Activated T-helper 17 cell treated with anti-CD3 and anti-CD28 coated beads, Interleukin-2, amount 50 U/mL, for 72 hours (primary cell): ENCODE measurements at places on chromosomes 2 and 18. TPM values are rescaled to one million over a fixed set of nuclear protein-coding genes. Genes with fewer than 3 reads are reported as not detected.
A peak's percentile ranks its signal among the peaks of the same experiment; 100 is the strongest.

UGT1A8 gene
- 0.42 TPM for total RNA-seq

ASTL gene
- 6.9 TPM for total RNA-seq

- no peak for ATAC-seq
Observed at GRCh38 chr2:50748671-50749070, 283.3 kb downstream of the NRXN1 start.

DNA sequence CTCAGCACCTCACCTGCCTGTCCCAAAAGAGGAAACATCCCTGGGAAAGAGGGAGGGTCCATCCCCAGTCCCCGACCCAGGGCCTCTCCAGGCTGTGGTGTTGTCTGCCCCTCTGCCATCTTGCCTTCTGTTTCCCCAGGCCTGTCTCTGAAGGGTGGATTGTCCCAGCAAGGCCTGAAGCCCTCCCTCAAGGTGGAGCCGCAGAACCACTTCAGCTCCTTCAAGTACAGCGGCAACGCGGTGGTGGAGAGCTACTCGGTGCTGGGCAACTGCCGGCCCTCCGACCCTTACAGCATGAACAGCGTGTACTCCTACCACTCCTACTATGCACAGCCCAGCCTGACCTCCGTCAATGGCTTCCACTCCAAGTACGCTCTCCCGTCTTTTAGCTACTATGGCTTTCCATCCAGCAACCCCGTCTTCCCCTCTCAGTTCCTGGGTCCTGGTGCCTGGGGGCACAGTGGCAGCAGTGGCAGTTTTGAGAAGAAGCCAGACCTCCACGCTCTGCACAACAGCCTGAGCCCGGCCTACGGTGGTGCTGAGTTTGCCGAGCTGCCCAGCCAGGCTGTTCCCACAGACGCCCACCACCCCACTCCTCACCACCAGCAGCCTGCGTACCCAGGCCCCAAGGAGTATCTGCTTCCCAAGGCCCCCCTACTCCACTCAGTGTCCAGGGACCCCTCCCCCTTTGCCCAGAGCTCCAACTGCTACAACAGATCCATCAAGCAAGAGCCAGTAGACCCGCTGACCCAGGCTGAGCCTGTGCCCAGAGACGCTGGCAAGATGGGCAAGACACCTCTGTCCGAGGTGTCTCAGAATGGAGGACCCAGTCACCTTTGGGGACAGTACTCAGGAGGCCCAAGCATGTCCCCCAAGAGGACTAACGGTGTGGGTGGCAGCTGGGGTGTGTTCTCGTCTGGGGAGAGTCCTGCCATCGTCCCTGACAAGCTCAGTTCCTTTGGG, 47.2 kb downstream of the BOLA3 start:
- ATAC-seq, result peak; percentile 14

BIRC6 gene
- total RNA-seq, result 117 TPM

- no peak for ATAC-seq
Observed at GRCh38 chr2:143934626-143935481, 585.1 kb downstream of the ZEB2 start.

ZNF396 gene
- 0.37 TPM for total RNA-seq

CCDC74B gene
- 4.4 TPM for total RNA-seq

GRCh38 chr2:109342256-109342850, 213.3 kb downstream of the SH3RF3 start:
- ATAC-seq, result no peak

GRCh38 chr2:203690441-203691047, 15.9 kb upstream of the CD28 start:
- no peak for ATAC-seq

GRCh38 chr2:177767768-177768167, 304.8 kb downstream of the PDE11A start:
- no peak for ATAC-seq

MPV17 gene
- total RNA-seq, result 77.2 TPM

DNA sequence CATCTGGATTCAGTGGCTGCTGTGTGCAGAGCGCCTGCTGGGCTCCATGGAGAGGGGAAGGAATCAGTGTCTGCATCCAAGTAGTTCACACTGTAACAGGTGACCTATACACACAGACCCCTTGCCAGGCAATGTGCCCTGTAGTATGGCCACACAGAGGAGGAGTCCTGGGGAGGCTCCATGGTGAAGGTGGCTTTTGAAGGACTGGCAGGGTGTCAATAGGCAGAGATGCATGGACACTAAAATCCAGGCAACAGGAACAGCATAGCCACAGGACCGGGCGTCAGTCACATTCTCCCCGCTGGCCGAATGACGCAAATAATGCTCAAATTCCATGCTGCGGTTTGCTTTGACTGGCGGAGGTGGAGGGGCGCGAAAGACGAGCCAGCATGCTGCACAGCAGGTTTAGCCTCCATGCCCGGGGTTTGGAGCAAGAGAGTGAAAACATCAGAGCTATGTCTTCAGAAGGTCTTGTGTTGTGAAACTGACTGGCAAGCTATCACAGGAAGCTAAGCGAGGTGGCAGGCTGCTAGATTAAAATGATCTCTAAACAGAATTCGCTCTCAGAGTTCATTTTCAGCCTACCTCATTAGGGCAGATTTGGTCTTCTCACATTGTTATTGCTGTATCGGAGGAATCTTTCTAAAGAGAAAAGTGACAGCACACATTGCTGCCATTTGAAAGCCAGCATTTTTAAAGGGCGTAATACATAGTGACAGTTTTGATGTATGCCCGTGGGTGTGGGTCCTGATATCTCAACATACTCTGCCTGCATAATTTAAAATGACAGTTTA, 1.2 kb upstream of the CHMP1B start:
- ATAC-seq, result peak; percentile 23

ESPNL gene
- total RNA-seq, result 0.39 TPM

DNA sequence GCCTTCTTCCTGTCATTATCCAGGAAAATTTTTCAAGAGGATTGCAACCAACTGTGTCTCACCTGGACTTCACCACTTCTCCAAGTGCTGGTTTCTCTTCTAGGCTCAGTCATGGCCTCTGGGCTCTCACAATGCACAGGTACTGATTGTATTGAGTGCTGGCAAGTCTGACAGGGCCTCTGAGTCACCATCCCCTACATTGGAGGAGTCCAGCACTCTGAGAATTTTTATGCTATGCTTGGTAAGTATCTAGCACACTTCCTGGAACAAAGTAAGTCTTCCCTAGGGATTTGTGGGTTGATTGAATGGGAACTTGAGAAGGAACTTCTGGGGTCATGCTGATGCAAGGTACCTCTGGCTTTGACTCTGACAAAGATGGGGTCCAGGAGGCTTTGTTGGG, 147.2 kb upstream of the CELF4 start:
- ATAC-seq, result no peak

DNA sequence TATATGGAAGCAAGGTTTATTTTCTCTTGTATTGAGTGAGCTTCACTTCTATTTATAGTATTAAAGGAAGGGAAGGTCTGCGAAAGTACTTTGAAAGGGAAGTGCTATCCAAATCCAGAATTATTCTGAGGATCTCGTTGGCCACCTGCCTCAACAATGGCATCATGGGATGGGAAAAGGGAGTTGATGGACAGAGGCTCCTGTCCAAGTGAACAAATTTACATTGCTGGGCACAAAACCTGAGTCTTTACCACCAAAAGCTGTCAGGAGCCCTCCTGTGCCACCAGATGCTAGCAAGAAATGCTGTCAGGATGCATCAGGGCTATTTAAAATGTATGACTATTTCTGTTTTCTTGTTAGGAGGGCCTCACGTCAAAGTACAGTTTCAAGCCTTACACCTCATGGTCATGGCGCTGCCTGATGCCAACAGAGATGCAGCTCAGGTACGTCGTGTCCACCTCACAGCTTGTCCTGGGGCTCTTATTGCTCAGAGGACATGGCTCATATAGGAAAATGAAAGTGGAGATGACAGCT, 157.3 kb downstream of the ARHGAP28 start:
- no peak for ATAC-seq

DNA sequence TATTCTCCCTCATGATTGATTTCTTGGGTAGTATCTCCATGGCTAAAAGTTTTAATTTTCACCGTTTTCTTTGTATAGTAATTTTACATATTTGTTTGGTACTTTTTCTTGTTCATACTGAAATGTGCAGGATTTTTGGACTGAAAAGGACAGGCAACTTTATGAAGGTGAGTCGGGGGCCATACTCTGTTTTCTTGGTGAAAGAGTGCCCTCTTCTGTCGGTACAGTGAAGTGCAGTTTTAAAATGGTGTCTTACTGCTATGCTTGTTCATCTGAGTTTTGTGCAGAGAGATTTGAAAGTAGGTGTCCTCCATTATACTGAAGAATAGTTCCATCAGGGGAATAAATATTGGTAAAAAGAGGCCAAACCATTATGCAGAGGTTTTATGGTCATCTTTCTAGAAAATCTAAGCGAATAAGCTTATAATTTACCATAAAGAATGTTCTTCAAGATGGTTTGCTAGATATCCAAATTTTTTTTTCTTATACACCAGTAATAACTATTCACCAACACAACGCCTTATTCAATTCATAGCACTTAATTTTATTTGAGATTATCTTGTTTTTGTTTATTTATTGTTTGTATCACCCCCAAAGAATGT, 8.7 kb upstream of the SERPINB13 start:
- no peak for ATAC-seq

- no peak for ATAC-seq
Observed at GRCh38 chr2:21427606-21428005, 303.8 kb downstream of the TDRD15 start.

DNA sequence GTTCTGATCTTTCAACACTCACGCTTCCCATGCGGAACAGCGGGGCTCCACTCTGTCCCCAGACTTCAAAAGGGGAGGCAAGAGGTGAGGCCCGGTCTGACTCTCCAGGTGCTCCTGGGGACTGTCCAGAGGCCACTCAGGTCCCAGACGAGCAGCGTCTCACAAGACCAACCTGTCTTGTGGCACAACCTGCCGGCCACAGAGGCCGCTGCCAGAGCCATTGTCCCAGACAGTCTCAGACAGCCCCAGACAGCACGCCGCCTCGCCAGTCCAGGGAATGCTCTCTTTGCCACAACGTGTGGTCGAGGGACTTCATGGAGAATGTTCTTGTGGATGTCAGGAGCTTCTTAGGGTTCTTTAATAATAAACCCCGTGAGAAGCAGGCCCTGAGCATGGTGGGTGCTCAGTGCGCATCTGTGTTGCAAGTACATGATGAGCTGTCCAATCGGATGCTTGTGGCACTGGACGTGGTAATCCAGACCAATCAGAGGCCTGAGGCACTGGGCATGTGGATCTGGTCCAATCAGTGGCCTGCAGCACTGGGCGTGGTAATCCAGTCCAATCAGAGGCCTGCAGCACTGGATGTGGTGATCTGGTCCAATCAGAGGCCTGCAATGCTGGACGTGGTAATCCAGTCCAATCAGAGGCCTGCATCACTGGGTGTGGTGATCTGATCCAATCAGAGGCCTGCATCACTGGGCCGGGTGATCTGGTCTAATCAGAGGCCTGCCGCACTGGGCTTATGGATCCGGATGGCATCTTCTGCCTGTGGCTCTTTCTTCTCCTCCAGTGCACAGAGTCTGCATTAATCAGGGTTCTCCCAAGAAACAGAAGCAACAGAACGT, 76.4 kb downstream of the TMEM18 start:
- ATAC-seq, result no peak

DNA sequence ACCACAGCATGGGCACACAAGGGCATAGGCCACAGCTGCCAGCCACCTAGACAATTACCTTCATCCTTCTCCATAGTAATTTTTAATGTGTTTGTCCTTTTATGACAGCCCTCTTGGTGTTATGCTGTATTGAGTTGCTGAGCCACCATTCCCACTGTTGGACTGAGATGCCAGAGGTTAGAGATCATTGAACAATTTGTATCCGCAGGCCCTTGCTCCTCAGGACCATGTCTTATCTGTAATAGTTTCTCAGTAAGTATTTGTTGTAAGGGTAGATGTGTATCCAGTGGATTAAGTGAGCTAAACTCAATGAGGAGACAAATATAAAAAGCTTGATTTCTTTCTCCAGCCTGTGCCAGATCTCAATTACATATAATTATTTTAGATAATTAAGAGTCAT, 832.8 kb upstream of the ID2 start:
- ATAC-seq, result no peak

ALPP gene
- not detected for total RNA-seq

NEU2 gene
- total RNA-seq, result not detected

DNA sequence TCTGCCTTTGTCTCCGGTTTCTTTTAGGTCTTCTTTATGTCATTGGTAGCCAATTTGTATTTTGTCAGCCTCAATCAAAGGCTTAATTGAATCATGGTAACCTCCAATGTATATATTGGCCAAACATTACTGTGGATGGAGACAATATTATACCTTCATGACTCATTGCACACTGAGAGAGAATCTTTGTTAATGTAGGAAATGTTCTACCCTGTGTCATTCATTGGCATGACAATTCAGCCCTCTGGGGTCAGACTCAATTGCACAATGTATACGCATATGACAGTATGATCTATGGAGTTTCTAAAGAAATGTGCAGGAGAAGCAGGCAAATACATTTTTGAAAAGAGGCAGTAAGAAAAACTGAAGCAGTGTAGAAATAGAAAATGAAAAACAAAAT, 162.6 kb downstream of the PDE11A start:
- no peak for ATAC-seq

- ATAC-seq, result no peak
Observed at GRCh38 chr18:32802591-32803451, 30.0 kb upstream of the KLHL14 start.

GRCh38 chr2:216607277-216607560, 26.0 kb upstream of the IGFBP2 start:
- peak; percentile 17 for ATAC-seq

NCKAP5 gene
- total RNA-seq, result not detected

DNA sequence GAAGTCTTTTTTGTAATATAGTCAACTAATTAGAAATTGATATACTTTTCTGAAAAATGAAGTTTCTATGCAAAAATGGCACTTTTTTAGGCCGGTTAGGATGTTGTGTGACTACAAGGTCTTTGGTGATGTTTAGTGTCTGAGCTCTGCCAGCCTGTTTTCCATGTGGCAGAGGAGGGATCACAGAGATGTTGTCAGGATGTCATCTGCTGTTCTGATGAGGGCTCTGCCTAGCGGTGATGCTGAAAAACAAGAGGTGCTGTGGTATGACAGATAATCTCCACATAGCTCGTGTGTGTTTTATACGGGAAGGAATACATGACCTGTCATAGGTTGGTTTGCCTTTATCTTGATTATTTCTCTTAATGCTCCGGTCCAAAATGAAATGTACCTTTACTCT, 12.0 kb upstream of the IAH1 start:
- ATAC-seq, result no peak

DNA sequence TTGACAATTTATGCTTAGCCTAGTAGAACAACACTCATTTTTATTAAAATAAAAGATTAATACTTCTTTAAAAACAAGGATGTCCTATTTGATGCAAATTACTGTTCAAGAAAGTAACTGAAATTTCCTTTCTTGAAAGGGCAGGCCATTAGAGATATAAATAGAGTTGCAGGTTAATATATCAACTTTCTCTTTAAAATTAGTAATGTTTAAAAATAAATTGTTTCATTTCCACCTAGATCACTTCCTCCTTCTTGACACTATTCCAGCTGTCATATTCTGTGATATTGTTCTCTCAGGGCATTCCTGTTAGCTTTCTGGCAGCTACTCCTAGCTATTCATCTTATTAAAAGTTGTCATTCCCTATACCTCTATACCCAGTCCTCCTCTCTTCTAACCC, 357.9 kb upstream of the NRP2 start:
- ATAC-seq, result no peak

DNA sequence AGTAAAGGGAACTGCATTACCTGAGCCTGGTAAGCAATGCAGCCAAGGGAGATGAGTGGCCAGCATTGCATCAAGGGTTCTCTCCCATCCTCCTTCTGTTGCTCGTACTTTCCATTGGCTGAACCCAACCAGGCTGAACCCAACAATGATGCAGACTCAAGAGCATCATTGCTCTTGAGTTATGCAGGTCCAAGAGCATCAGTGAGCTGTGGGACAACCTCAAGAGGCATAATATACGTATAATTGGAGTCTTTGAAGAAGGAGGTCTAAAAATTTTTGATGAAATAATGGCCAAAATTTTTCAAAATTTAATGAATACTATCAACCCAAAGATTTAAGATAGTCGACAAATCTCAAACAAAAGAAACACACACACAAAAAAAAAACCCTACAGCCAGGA, 213.0 kb downstream of the RNF152 start:
- no peak for ATAC-seq
